Caco-2 (cell line): ENCODE measurements at places on chromosomes 2 and 18.

DNA sequence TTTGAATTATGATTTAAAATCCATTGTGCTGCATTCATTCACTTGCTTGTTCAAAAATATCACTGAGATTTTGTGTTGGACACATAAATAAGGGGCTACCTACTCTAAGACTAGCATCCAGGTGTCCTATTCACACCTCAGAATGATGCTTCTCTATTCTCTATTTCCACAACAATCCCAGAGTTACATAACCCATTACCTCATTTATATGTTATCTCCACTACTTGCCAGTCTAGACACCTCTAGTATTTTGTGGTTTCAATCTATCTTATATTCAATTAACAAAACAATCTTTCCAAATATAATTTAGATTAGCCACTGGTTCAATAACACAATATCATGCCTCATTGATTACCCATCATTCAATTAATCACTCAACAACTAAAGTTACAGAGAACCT is 409.8 kb downstream of the NCKAP5 start:
- H3K27ac ChIP-seq: no peak overlapping the region
- H3K4me1 ChIP-seq: no peaks in the 10 kb centered on the region
- no peaks in the 10 kb centered on the region for H3K27me3 ChIP-seq
- H3K4me3 ChIP-seq: no peak overlapping the region

DNA sequence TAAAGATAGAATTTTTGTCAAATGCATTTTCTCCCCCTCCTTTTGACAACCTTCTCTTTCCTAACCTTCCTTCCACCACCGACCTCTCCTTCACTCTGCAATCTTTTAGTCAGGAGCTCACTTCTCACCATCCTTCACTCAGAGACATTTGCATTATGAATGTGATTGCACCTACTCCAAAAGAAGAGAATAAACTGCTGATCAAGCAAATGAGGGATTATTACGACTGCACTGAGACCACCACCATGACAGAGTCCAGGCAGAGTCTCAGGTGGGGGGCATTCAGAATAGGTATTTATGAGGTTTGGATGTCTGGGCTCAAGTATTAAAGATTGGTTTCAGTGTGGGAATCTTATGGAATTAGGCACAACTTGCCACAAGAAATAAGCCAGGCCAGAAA is 483.9 kb downstream of the PTH2R start:
- no peaks in the 10 kb centered on the region for H3K27me3 ChIP-seq
- H3K27ac ChIP-seq: no peak overlapping the region
- no peaks in the 10 kb centered on the region for H3K36me3 ChIP-seq
- no peak overlapping the region for H3K4me3 ChIP-seq
- H3K4me1 ChIP-seq: no peaks in the 10 kb centered on the region

- H3K27ac ChIP-seq: no peak overlapping the region
- H3K36me3 ChIP-seq: no peaks in the 10 kb centered on the region
- H3K27me3 ChIP-seq: no peaks in the 10 kb centered on the region
- H3K4me3 ChIP-seq: no peak overlapping the region
Observed at GRCh38 chr18:65946777-65947176, 196.0 kb downstream of the CDH7 start.

DNA sequence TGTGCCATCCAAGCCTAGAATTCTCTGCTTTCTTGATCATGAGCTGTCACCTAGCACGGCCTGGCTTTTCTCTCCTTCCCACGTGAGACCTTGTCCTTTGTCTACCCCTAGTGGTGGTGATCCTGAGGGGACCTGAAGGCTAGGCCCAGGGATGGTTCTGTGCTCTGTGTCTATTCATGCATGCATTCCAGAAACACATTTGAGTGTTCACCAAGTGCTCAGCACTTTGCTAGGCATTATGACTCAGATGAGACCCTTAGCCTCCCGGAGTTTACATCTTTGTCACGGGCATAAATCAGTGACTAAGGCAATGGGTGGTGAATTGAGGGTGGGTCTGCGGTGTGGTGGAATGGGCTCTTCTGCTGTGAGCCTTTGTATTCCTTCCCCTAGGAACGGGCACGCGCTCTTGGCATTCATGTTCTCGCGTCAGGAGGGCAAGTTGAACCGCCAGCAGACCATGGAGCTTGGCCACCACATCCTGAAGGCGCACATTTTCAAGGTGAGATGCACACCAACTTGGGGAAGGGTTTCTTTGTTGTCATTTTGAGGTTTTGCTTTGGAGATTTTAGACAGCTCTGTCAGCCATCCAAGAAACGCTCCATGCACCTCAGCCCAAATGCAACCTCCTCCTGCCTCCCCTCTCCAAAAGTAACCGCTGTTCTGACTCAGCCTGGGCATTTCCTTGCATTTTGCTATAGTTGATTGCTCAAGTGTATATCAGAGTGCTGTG is 100.9 kb downstream of the WDSUB1 start:
- H3K36me3 ChIP-seq: peaks cover 1% of the 10 kb centered on the region; the same call in 1 of the 2 replicates
- no peaks in the 10 kb centered on the region for H3K4me1 ChIP-seq
- H3K27ac ChIP-seq: no peak overlapping the region
- DNase-seq: peak; percentile 63
- no peaks in the 10 kb centered on the region for H3K27me3 ChIP-seq

DNA sequence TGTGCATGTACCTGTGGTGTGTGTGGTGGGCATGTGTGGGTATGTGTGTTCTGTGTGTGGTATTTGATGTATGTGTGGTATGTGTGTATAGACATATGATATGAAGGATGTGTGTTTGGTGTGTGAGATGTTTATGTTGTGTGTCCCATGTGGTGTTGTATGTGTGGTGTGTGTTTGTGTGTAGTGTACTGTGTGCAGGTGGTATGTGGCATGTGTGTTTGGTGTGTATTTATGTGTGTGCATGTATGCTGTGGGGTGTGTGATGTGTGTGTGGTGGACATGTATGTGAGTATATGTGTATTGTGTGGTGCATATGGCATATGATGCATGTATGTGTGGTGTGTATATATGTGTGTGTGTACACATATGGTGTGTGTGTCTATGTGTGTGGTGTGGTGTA is 718.8 kb upstream of the SOX11 start:
- H3K4me3 ChIP-seq: no peak overlapping the region
- no peak for DNase-seq
- H3K36me3 ChIP-seq: no peaks in the 10 kb centered on the region
- H3K4me1 ChIP-seq: no peaks in the 10 kb centered on the region
- no peaks in the 10 kb centered on the region for H3K27me3 ChIP-seq
